ENCODE measurements at places on chromosomes 12 and 14.

- DNase-seq = no peak
Observed at GRCh38 chr12:104220931-104221330, 5.4 kb downstream of the TXNRD1 start.

DNA sequence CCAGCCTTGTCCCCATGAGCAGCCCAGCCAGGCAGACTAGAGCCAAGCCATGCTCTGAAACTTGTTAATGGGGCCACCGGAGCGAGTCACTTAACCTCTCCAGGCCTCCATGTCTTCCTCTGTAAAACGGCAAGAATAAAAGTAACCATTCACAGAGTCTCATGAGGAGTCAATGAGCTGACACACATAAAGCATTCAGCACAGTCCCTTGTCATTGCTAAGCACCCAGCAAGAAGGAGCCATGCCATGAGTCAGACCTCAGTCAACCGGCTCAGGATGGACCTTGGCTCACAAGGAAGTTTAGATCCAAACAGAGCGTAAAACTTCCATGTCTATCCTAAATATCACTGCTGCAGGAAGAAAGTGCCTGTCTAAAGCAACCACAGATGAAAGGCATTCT, 10.6 kb downstream of the FICD start:
- no peak for DNase-seq

DNA sequence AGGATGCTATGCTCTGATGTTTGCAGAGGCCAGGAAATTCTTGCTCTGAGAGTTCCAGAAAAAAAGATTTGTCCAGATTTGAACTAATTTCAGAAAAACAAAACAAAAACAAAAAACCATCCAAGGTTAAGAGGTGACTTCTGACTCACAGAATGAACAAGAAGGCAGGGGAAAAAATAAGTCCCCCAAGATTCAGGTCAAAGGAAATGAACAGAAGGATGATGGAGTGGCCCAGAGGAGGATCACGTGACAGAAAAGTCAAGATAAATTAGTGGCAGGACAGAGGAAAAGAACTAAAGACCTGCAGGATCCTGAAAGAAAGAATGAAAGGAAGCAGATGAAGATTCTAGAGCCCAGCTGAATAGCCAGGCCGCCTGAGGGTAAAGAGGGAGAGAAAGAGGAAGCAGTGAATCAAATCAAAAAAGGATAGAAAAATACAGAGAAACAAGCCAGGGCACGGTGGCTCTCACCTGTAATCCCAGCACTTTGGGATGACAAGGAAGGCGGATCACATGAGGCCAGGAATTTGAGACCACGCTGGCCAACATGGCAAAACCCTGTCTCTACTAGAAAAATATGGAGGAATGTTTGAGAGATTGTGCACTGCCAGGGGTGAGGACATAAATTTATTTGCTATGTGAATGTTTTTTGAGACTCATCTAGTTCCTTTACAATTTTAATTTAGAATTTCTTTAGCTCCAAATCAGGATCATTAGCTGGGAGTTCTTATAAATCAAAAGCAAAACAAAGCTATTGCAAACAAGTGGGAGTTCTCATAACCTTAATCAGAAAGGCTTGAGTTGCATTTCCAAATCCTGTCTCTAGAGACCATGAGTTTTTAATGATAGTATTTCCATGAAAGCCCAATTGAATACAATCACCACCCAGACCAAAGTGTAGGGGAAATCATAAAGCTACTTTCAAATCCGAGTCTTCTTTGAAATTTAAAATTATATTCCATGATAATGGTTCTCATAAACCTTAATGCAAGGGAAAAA, 217.1 kb upstream of the PLEKHG7 start:
- no peak for DNase-seq

DNA sequence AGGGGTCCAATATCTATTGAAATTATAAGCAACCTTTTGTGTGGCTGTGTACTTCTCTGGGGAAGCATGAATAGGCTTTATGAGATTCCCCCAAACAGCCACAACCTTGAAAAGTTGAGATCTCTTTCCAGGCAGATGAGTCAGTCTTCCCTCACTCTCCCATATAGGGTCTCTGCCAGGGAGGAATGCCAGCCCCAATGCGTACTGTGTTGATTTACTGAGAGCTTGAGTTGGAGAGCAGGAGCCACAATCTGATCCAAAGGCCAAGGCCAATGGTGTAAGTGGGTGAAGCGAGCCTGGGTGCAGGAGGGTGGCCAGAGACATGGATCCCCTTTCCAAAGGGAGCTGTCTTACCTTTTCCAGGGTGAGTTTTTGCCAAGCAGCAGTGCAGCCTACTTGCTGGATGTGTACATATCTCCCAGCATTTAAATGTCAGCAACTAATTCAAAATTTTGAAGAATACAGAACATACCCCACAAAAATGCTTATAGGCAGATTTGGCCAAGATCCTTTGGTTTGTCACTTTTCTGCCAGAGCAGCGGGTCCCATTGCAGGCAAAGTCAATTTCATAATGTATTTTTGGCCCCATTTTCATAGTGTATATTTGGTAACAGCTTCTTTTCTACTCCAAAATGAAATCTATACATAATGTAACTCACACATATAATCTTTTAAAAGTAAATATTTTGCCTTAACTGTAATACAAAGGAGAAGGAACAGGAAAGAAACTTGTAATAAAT, 88.2 kb downstream of the TBC1D30 start:
- no peak for DNase-seq

DNA sequence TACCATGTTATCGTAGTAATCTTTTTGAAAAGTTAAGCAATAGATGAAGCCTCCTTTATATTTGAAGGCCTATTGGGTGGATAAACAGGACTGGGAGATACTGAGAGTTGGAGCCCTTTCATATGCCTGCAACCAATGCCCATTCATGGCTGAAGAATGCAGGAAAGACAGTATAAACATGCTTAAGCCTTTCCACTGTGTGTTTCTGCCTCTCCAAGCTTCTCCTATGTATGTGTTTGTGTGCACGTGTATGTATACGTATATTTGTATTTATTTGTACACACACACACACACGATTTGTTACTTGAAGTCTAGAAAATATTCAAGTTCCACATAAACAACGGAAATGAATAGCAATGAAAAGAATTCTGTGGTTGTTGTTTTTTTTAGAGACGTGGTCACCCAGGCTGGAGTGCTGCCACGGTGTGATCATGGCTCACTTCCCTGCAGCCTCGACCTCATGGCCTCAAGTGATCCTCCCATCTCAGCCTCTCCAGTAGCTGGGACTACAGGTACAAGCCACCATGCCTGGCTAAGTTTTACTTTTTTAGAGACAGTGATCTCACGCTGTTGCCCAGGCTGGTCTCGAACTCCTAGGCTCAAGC, 1453.5 kb downstream of the AACS start:
- no peak for DNase-seq

DNA sequence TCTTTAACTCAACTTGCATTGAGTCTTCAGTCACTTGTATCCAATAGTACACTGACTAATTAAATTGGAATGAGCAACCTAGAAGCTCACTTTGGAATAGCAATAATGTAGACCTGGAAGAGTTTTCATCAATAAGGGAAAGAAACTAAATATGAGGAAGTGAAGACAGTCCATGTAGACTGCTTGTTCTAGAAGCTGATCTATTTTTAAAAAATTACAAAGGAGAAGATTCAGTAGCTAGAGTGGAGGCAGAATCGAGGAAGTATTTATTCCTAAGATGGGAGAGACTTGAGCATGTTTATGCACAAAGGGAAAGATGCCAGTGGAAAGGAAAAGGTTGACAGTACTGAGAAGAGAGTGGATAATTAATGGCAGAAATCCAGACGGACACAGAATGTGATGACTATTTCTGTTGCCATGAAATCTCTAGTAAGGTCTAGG, 156.3 kb upstream of the PDE3A start:
- no peak for DNase-seq

GRCh38 chr12:128075332-128075731, 191.6 kb upstream of the TMEM132C start:
- DNase-seq = no peak

GRCh38 chr14:26191123-26191522, 406.7 kb downstream of the NOVA1 start:
- DNase-seq = no peak

GRCh38 chr12:131389054-131390013, 321.6 kb upstream of the SFSWAP start:
- DNase-seq = no peak

All from CD4-positive, alpha-beta T cell treated with Interleukin-6 at 100 ng/mL for 8 hours (primary cell).